Osteoblast (primary cell): ENCODE measurements at places on chromosomes 12 and 14. TPM values are rescaled to one million over a fixed set of nuclear protein-coding genes. Genes with fewer than 3 reads are reported as not detected.
A peak's percentile ranks its signal among the peaks of the same experiment; 100 is the strongest.

GRCh38 chr14:24246765-24247212, 4.4 kb upstream of the TINF2 start:
- no peak overlapping the region for H3K27ac ChIP-seq
- H3K27me3 ChIP-seq = no peaks in the 10 kb centered on the region
- H3K36me3 ChIP-seq = no peaks in the 10 kb centered on the region

ULK1 gene
- total RNA-seq = 13.3 and 14.1 TPM in 2 replicates

DNA sequence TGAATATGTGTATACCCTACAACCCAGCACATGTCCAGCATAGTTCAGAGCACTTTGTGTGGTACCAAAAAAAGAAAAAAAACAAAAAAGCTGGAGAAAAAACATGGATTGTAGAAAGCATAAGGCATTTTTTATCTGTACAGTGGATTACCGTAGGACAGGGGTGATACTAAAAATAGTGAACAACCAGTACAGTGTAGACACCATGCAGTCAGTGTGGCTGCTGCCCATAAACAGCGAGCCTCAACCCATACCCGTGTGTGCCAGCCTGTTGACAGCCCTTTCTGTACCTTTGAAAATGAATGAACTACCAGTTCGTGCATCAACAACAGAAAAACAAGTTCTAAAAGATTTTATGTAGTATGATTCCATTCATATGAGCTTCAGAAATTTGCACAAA, 25.1 kb downstream of the RASSF8 start:
- no peaks in the 10 kb centered on the region for H3K4me1 ChIP-seq
- H3K27ac ChIP-seq = no peak overlapping the region
- no peaks in the 10 kb centered on the region for H3K27me3 ChIP-seq
- DNase-seq = no peak

DNA sequence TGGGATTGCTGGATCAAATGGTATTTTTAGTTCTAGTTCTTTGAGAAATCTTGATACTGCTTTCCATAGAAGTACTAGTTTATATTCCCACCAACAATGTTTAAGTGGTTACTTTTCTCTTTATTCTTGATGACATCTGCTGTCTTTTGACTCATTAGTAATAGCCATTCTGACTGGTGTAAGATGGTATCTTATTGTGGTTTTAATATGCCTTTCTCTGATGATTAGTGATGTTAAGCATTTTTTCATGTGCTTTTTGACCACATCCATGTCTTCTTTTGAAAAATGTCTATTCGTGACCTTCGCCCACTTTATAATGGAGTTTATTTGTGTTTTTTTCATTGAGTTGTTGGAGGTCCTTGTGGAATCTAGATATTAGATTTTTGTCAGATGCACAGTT, 865.7 kb downstream of the SLC6A15 start:
- no peak for DNase-seq
- H3K27me3 ChIP-seq = no peaks in the 10 kb centered on the region
- H3K27ac ChIP-seq = no peak overlapping the region
- H3K4me1 ChIP-seq = no peaks in the 10 kb centered on the region
- H3K4me3 ChIP-seq = no peak overlapping the region
- H3K36me3 ChIP-seq = no peaks in the 10 kb centered on the region

GRCh38 chr12:114395233-114395632, 10.7 kb downstream of the TBX5 start:
- no peak overlapping the region for H3K4me3 ChIP-seq
- no peaks in the 10 kb centered on the region for H3K36me3 ChIP-seq
- H3K27ac ChIP-seq = no peak overlapping the region
- H3K4me1 ChIP-seq = no peaks in the 10 kb centered on the region
- H3K27me3 ChIP-seq = no peaks in the 10 kb centered on the region

PROX2 gene
- not detected in 2 replicates for total RNA-seq

GRCh38 chr12:26696613-26697092, 136.3 kb downstream of the ITPR2 start:
- H3K27me3 ChIP-seq = no peaks in the 10 kb centered on the region
- no peak overlapping the region for H3K4me3 ChIP-seq
- H3K4me1 ChIP-seq = peaks cover 13% of the 10 kb centered on the region
- no peak overlapping the region for H3K27ac ChIP-seq
- H3K36me3 ChIP-seq = no peaks in the 10 kb centered on the region
- DNase-seq = no peak

SERPINA4 gene
- not detected in 2 replicates for total RNA-seq

DNA sequence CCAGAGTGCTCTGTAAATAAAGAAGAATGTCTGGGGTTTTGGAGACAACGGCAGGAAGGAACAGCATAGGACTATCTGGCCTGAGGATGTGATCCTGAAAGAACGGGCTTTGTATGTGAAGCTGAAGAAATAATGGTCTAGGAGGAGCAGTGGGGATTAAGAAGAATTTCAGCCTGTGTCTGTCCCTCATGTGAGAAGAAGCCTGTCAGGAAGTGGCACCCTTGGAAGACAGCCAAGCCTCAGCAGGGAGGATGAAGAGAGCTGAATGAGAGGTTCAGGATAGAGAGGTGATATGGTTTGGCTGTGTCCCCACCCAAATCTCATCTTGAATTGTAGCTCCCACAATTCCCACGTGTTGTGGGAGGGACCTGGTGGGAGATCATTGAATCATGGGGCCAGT, 56.9 kb upstream of the TCL1A start:
- no peaks in the 10 kb centered on the region for H3K4me1 ChIP-seq
- H3K27ac ChIP-seq = no peak overlapping the region
- no peaks in the 10 kb centered on the region for H3K36me3 ChIP-seq
- no peak for DNase-seq
- no peak overlapping the region for H3K4me3 ChIP-seq
- no peaks in the 10 kb centered on the region for H3K27me3 ChIP-seq

- no peak for DNase-seq
- no peak overlapping the region for H3K27ac ChIP-seq
- H3K4me1 ChIP-seq = no peaks in the 10 kb centered on the region
- peaks cover 77% of the 10 kb centered on the region for H3K36me3 ChIP-seq
- no peak overlapping the region for H3K4me3 ChIP-seq
Observed at GRCh38 chr14:91464615-91465205, 45.4 kb downstream of the PPP4R3A start.

VRK1 gene
- total RNA-seq = 20.9 and 24.2 TPM in 2 replicates

GOLGA5 gene
- 73.1 and 76.6 TPM in 2 replicates for total RNA-seq

DNA sequence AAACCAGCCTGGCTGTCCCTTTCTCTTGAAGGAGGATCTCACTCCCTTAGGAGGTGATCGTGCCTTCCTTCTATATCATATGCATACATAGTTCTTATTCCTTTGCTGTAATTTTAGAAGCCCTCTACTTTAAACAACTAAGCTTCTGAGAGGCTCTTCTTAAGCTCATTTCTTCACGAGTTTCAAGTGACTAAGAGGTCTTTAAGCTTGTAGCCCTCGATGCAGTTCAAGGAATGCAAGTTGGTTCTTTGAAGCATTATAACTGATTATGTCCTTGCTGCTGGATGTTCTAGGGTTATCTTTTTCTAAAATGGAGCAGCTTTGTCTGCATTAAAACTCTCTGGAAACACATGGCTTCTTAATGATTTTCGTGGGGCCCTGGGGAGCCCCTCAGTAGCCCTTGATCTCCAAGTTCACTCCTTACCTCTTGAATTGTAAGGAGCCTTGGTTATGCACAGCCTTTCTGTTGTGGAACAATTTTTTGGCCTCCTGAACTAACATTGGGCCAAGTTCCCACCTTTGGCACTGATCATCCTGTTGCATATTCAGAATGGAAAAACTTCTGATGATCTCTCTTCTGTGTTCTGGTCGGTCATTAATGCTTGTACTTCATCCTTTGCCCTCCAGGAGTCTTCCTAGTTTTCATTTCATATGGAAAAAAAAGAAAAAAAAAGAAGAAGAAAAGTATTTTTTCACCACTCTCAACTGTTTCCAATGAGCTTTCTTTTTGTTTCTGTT, 12.6 kb downstream of the RASSF8 start:
- H3K27me3 ChIP-seq = no peaks in the 10 kb centered on the region
- H3K36me3 ChIP-seq = no peaks in the 10 kb centered on the region
- peaks cover 43% of the 10 kb centered on the region for H3K4me1 ChIP-seq
- DNase-seq = no peak

DNA sequence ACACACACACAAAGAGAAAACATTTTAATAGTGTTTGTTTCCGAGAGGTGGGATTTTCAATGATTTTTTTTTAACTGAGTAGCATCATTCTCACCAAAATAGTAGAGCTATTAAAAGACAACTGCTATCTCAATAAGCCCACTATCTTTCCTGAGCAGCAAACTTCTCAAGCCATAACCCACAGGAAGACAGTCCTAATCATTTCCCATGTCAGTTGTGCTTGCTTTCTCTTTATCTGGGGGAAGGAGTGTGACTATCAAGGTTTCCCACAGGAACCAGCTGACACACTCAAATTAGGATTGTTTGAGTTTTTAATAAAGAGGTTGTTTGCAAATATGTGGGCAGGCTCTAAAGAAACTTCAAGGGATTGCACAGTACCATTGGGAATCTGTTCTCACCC, 4.9 kb upstream of the MAX start:
- no peaks in the 10 kb centered on the region for H3K36me3 ChIP-seq
- H3K4me3 ChIP-seq = no peak overlapping the region
- peaks cover 6% of the 10 kb centered on the region for H3K4me1 ChIP-seq
- no peak for DNase-seq
- H3K27ac ChIP-seq = no peak overlapping the region

CIROP gene
- under 0.01 TPM in 1 of 2 replicates, not detected in the other for total RNA-seq

SHMT2 gene
- 384 and 408 TPM in 2 replicates for total RNA-seq

- H3K27ac ChIP-seq = no peak overlapping the region
- peaks cover 17% of the 10 kb centered on the region for H3K27me3 ChIP-seq
- no peak overlapping the region for H3K4me3 ChIP-seq
- no peaks in the 10 kb centered on the region for H3K4me1 ChIP-seq
Observed at GRCh38 chr12:26135010-26135420, 10.2 kb upstream of the BHLHE41 start.

PDZRN4 gene
- not detected in 2 replicates for total RNA-seq

DNA sequence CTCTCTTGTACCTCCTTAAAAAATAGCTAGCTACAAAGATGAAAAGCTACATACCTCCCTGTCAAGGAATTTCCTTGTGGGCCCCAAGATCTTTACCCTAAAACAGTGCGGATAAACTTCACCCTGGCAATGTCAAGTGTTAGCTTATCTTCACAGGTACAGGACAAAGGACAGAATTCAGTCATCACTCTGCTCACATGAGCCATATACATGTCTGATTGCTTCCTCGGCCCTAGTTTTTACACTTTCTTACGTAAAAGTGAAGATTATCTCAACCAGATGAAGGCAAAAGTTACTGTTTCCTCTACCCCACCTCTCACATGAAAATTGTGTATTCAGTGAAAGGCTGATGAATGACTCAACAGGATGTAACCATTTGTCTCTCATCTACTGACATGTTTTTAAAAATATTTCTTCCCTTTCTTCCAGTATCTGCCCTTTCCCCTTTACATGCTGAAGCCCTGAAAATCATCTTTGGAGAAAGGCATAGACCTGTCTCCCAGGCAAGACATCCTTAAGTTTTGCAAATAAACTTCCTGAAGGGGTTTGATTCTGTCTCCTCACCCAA, 890.1 kb downstream of the GALC start:
- H3K36me3 ChIP-seq = no peaks in the 10 kb centered on the region
- H3K4me3 ChIP-seq = no peak overlapping the region
- no peak for DNase-seq
- no peaks in the 10 kb centered on the region for H3K4me1 ChIP-seq
- no peaks in the 10 kb centered on the region for H3K27me3 ChIP-seq

- no peak overlapping the region for H3K4me3 ChIP-seq
- H3K27ac ChIP-seq = no peak overlapping the region
- DNase-seq = peak; percentile 46
- no peaks in the 10 kb centered on the region for H3K27me3 ChIP-seq
Observed at GRCh38 chr12:54749191-54749818, 101.1 kb upstream of the DCD start.

DNA sequence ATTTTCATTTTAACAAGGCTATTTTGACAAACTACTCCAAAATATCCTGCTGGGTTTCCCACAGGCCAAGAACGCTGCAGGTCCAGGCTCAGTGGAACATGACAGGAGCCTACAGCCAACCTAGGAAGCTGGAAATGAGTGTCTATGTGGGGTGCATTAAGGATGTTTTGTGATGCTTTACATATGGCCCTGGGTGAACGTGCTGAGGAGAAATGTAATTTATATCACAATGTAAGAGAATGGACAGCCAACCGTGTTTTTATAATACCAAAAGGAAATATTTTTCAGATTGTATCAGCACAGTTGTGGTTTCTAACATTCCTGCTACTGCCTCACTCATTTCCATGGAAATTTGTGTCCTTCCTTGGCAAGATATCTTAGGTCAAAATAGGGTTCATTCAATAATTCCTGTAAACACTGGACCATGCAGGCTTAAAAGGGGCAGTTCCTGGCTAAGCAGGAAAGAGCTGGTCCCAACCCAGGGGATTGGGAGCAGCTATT, 51.5 kb downstream of the ST8SIA1 start:
- H3K4me1 ChIP-seq = peaks cover 61% of the 10 kb centered on the region
- no peaks in the 10 kb centered on the region for H3K36me3 ChIP-seq

CD69 gene
- total RNA-seq = not detected in 2 replicates

- H3K27me3 ChIP-seq = no peaks in the 10 kb centered on the region
- no peak overlapping the region for H3K4me3 ChIP-seq
- peaks cover 5% of the 10 kb centered on the region for H3K36me3 ChIP-seq
- H3K4me1 ChIP-seq = no peaks in the 10 kb centered on the region
Observed at GRCh38 chr14:34964977-34965764, 17.6 kb upstream of the SRP54 start.

- no peaks in the 10 kb centered on the region for H3K36me3 ChIP-seq
- H3K4me3 ChIP-seq = no peak overlapping the region
- no peaks in the 10 kb centered on the region for H3K27me3 ChIP-seq
- no peak for DNase-seq
- no peaks in the 10 kb centered on the region for H3K4me1 ChIP-seq
- no peak overlapping the region for H3K27ac ChIP-seq
Observed at GRCh38 chr12:115419145-115419646, 735.2 kb upstream of the TBX3 start.

REP15 gene
- total RNA-seq = 3.5 and 4.0 TPM in 2 replicates

DNA sequence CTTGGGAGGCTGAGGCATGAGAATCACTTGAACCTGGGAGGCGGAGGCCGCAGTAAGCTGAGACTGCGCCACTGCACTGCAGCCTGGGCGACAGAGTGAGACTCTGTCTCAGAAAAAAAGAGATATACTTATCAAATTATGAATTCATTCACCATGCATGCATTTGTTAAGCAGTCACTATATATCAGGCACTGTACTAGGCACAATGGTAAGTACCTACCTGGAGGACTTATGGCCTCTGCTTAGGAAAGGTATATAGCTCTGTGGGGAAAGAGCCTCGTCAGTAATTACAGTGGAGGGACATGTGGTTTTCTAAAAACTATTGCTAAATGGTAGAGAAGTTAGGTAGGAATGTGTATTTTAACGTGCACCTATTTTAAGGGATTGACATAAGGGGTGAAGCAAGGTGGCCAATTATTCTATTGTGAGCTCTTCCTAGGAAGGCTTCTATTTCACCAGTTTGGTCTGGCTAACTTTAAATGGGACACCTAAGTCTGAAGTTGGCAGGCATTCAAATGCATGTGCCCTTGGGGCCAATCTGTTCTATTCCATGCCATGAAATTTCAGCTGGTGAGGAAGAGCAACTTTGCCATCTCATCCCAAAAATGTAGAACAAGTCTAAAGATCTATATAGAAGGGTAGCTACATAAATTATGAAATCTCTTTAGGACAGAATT, 15.0 kb downstream of the TCP11L2 start:
- no peaks in the 10 kb centered on the region for H3K4me1 ChIP-seq
- H3K4me3 ChIP-seq = no peak overlapping the region
- peaks cover 3% of the 10 kb centered on the region for H3K36me3 ChIP-seq
- no peak for DNase-seq

MMAB gene
- total RNA-seq = 34.4 and 35.7 TPM in 2 replicates
